ENCODE measurements at places on chromosomes 16 and 17.

DNA sequence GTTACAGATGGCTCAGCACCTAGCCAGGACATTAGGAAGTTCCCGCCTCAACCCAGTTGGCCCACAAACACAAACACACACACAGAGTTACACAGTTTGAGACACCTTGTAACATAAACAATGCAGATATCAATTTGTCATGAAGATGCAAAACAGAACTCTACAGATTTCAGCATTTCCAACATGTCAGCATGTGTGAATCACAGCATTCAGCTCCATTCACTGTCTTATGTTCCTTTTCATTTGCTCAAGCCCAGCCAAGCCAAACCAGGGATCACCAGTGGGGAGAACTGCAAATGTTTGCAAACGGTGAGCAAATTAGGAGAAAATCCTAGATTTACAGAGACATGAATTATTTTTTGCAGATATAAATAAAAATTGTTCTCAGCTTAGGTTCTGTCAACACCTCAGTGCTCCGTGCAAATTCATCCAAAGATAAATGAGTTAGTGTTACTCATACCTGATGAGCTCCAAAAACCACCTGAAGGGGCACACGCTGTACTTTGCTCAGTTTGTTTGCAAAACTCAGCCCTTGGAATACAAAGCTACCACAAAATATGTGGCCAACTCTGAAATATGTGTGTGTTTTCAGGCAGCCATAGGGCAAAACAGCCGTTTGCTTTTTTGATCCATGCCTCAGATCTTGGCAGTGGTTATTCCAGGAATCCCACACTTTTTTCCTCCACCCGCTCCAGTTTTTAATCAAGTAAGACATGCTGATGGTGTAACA lies 16.3 kb upstream of the COX10 start:
- ATAC-seq = no peak

GRCh38 chr16:3026609-3027488 lies 3.0 kb downstream of the THOC6 start:
- ATAC-seq = no peak

GRCh38 chr16:73298562-73298961 lies 250.6 kb upstream of the ZFHX3 start:
- no peak for ATAC-seq

DNA sequence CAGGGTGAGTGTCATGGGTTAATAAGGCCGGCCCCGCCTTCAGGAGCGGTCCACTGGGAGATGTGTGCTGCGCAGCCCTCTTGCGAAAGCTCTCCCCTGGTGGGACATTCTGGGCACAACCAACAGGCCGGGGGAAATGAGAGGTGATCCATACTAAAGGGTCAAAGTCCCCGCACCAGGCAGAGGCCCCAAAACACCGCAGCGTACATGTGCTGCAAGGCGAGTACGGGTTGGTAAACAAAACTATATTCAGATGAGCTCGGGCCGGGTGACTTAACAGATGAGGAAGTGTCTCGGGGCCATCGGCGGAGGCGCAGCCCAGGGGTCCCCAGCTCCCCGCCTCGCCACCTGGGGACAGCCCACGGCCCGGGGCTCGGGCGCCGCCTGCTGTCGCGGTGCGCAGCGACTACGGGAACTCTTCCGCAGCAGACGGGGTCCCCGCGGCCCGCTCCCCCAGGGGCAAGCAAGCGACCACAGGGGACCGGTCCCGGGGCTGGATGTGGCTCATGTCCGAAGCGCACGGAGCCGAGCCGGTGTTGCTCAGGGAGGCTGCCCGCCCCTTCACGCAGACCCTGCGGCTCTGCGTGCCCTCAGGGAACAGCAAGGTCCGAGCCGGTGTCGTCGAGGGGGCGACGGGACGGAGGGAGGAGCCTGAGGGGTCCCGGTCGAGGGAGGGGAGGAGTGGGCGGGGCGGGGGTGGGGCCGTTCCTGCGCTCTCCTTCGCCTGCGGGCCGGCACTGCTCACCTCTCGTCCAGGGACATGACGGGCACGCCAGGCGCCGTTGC lies at the start of gene RAB37:
Gene RAB37, plus strand, starts transcription at position 744 of the 786 bp plus-strand sequence. Its CDS starts 17 bp downstream, at position 761.
- peak; percentile 8 for ATAC-seq

- ATAC-seq = no peak
Measured at GRCh38 chr16:56852401-56852730, 12.6 kb upstream of the SLC12A3 start.

GRCh38 chr16:13083681-13084080 lies 182.3 kb downstream of the SHISA9 start:
- no peak for ATAC-seq

- ATAC-seq = no peak
Measured at GRCh38 chr17:41434415-41434814, 6.4 kb downstream of the KRT38 start.

Measured in activated T-helper 17 cell treated with anti-CD3 and anti-CD28 coated beads, Interleukin-2, amount 50 U/mL, for 72 hours (primary cell).